KG1 (cell line): ENCODE measurements at places on chromosomes 11 and 22.

DNA sequence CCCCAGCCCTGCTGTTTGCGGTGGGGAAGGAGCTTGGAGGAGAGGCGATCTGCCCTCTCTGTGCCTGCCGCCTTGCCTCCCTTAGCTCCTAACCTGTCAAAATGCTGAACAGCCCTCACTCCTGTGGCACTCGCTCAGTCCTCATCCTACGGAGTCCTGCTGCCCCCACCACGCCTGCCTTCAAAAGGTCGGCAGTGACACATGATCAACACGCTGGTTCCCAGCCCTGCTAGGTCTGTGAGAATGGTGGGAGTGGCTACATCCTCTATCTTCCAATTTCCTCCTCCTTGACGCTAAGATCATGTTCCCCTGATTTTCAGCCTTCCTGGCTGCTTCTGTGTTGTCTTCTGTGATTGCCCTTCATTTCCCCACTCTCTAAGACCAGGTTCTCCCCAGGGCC lies 120.2 kb upstream of the TBCEL start:
- DNase-seq, result no peak

DNA sequence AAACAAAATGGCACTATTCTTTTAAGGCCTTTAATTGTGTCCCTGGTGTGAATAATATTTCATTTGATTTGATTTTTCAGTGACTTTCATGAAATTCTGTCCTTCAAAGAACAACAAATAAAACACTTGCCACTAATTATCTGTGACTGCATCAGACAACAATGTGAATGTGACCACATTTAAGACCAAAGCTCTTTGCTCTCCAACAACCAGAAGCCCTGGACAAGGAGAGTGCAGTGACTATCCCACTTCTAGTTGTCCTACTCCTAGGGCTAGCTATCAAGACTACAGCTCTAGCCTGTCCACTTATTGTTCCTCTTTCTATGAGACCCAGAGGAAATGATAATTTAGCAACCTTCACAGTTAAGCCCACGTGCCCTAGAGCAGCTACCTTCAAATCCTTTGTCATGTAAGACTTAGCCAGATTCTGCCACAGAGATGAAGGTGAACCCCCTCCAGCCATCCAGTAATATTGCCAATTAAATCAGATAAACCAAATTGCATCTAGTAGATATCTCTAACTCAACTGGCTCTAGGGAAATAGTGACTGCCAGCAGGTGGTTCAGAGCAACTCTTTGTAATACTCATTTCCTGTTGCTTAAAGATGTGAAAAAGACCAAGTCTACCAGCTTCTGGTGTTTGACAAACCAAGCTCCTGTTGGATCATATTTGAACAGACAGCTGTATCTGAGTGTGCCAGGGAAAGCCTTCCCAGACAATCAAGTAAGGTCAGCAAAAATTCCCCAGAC lies 142.6 kb upstream of the BLID start:
- no peak for DNase-seq

- DNase-seq, result no peak
Observed at GRCh38 chr22:43891360-43892182, at the start of gene PNPLA5. Gene PNPLA5 (minus strand): TSS chr22:43892013. CDS start chr22:43891880, 133 bp downstream.

DNA sequence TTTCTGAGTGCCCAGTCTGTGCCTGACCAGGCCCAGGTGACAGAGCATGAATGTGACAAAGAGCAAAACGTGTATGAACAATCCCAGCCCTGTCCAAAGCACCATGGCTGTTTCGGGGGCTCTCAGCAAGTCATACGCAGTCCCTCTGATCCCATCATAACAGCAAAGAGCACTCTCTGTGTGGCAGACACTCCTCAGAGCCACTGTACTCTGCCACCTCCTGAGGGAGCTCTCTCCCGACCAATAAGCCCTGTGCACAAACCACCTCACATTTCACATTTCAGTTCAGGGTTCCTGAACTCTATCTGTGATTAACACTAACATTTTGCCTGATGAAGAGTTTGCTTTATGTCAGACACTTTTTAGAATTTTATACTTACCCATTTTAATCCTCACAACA lies 6.6 kb downstream of the DGCR2 start:
- no peak for DNase-seq

DNA sequence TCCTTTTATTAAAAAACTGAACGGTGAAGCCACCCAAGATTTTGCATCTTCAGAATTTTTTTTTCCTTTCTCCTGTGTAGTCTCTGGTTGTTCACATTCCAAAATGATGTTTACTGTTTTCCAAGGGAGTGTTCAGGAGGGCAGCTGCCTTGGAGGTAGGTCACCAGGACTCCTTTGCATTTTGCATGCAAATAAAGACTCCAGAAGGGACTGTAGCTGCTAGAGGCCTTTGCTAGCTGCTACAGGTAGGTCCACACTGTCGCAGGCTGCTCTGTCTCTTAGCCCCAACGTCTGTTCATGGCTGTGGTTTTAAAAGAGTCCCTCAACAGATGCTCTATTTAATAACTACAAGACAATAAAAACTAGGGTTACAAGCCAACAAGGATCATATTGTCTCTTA lies 11.4 kb downstream of the CTSC start:
- DNase-seq, result no peak

DNA sequence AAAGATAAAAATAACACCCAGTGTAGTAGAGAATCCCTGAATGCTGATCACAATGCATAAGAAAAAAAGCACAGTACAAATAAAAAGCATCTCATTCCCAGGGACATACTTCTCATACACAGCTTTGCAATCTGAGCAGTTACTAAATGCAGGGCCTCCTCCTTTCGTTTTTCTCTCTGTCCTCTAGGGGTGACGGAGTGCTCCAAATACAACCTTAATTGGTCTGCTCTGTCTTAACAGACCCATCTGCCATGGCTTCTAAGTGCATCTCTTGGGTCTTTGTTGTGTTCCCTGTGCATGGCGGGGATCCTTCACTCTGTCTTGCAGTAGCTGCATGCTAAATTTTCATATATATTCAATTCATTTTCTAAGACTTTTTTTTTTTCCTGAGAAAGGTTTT lies 1114.2 kb upstream of the RAG2 start:
- no peak for DNase-seq

GRCh38 chr22:20499769-20500168 lies 4.2 kb upstream of the KLHL22 start:
- no peak for DNase-seq

GRCh38 chr11:61294717-61295595 lies at the start of gene VWCE:
Gene VWCE (minus strand): TSS chr11:61295316. CDS start chr11:61295037, 279 bp downstream.
- DNase-seq, result peak; percentile 46

DNA sequence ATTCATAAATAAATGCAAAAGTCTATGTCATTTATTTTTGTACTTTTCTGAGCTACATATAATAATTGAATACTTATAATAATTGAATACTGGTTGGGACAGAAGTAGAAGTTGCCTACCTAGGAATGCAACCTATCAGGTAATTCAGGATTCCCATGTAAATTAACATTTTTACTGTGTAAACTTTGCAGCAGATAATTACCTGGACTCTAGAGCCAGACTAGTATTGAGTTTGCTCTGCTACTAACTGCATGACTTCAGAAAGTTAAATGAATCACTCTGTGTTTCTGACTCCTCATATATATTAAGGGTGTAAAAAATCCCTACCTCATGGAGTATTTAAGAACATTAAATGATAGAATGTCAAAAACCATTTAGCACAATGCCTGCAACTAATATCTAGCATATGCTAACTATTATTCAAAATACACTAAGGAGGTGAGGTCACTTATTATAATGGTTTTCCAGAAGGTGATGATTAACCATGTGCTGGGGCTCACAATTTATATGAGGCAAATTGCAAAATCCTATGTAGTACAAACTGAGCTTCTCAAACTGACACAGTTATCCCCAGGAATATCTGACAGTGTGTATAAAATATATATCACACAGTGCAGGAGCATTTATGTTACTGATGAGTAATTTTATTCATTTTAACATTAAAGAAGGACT lies 138.1 kb upstream of the ANO3 start:
- no peak for DNase-seq
